ENCODE measurements at places on chromosomes 11 and 22.

GRCh38 chr11:20501971-20502370, 97.4 kb upstream of the SLC6A5 start:
- no peak for DNase-seq

GRCh38 chr11:33575311-33575710, 125.3 kb downstream of the C11orf91 start:
- DNase-seq: no peak

DNA sequence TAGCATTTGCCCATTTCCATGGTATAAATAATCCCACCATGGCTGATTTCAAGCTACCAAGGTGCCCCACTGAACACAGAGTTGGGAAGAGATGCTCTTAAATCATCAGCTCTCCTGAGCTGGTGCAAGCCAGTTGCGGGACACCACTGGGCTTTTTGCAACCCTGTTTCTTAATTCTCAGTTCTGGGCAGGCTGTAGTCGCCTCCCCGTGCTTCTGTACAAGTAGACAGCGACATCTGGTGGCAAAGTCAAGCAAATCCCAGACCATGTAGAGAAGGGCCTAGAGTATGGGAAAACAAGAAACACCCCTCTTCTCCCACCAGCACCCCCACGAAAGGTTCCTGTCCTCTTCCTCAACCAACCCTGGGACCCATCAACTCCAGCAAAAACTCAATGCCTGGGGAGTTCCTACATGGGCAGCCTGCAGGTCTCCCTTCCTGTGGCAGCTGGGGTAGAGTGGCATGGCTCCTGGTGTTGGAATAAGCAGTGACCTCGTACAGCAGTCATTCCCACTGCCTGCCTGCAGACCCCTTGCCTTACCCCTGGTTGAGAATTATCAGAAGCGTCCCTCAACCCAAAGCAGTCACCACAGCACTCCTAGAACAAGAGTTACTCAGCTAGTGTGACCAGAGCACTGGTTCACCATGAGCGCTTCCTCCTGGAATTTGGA, 68.4 kb downstream of the IGLL5 start:
- peak; percentile 35 for DNase-seq

- no peak for DNase-seq
These were observed 406.5 kb upstream of the NARS2 start for GRCh38 chr11:78981153-78981552.

DNA sequence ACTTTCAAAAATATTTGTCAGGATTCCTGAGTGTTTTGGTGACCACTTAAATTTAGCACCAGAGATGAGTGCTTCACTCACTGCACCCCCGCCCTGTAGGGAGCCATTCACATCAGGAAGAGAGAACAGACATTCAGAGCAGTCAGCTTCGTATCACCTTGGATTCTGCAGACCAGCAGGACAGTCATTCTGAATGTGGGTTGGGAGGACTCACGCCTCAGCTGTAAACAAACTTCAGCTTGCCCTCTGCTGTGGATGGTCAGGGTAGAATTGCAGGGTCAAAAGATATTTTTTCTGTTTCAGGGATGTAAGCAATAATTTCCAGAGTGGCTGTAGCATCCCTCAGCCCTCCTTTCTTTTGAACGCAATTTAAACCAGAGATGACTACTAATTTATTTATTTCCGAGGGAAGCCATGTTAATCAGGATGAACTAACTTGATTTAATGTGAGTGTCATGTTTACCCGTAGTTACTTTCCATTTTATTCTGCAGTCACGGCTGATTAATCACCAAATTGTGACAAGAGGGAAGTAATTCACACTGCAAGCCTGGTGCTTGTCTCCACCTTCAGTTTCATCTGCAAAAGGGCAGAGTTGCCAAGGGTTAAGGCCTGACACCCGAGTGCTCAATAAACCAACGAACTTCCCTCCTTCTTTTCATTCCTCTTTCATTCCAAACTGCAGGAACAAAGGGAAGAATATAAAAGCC, 174.2 kb upstream of the DDI1 start:
- no peak for DNase-seq

- DNase-seq: no peak
These were observed 29.9 kb upstream of the OR5B12 start for GRCh38 chr11:58471892-58472291.
